Activated T-helper 1 cell treated with Interleukin-2 at 50 U/mL for 16 hours (primary cell): ENCODE measurements at places on chromosomes 2 and 18.

- DNase-seq: no peak
Observed at GRCh38 chr2:231928481-231928880, 2.3 kb upstream of the NPPC start.

GRCh38 chr2:112958428-112959108 lies 19.2 kb upstream of the IL36G start:
- no peak for DNase-seq

DNA sequence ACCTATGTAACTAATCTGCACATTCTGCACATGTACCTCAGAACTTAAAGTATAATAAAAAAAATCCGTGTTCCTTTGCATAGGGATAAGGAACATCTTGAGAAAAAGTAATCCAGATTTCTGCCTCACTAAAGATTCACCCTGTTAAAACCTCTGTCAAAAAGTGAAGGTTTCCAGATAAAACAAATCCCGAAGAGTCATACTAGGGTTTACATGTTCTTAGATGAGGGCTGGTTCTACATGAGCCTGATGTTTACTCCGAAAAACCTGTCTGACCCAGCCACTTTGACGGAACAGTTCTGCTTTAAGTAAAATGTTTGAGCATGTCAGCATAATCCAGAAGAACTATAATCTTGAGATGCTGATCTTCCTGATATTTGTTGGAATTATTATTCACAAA lies 515.6 kb upstream of the SLC8A1 start:
- no peak for DNase-seq

DNA sequence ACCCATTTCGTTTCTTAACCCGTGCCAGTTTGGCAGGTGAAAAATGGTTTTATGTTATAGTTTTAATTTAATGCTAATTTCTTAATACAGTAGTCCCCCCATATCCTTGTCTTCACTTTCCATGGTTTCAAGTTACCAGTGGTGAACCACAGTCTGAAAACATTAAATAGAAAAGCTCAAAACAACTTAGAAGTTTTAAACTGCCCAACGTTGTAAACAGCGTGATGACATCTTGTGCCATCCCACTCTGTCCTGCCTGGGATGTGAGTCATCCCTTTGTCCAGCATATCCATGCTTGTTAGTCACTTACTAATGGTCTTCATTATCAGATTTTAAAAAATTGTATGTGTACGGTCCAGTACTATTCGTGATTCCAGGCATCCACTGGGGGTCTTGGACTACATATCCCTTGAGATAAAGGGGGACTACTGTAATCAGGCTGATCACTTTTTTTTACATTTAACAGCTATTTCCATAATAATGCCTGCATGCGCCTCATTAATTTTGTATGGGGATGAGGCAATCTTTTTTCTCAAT lies 31.9 kb downstream of the SLC66A3 start:
- no peak for DNase-seq

- DNase-seq: peak; percentile 11
Observed at GRCh38 chr2:85750587-85751575, 2.9 kb upstream of the ATOH8 start.

DNA sequence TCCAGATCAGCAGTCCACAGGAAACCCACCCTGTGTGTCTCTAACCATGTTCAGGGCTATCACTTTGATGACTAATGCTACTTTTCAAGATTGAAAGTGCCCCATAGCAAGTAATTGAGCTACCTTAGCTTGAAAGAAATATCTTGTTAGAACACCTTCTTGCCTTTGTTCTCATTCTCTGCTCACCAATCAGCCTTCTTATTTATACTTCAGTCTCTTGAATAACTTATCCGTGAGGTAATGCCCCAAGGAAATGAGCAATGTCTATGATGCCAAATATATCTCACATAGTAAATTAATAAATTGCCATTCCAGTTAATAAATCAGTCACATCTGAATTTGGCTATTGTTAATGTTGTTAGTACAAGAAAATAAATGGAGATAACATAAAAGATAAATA lies 141.6 kb downstream of the WDPCP start:
- DNase-seq: no peak
